ENCODE measurements at places on chromosomes 5 and 9.
A peak's percentile ranks its signal among the peaks of the same experiment; 100 is the strongest.

DNA sequence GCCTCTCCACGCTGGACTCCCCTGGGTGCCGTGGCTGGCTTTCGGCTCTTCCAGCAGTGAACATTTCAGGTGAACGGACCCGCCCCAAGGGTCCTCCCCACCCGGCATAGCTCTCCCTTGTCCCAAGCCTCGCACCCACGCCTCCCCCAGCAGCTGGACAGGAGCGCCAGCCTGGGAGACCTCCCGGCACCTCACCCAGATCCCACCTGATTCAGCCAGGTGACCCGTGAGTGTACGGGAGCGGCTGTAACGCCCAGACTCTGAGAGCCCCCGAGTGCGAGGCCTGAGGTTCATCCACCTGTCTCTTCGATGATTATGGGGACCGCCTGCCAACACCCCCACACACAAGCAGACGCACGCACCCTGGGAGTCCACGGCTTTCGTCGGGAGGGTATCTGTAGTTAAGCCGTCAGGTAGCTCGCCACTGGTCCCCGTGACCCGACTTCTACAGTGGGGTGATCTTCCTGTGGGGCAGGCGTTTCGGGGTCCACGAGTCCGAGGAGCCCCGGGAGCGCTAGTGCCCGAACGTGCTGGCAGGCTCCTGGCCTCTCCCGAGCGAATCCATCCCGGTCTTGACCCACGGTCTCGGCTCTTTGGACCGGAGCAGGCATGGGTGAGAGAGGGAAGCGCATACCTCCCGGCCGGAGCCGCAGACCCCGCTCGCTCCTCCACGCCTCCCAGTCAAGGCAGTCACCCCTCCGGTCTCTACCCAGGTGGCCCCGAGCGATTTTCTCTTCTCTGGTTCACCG is 14.9 kb downstream of the TRIM7 start:
- DNase-seq: peak; percentile 69

DNA sequence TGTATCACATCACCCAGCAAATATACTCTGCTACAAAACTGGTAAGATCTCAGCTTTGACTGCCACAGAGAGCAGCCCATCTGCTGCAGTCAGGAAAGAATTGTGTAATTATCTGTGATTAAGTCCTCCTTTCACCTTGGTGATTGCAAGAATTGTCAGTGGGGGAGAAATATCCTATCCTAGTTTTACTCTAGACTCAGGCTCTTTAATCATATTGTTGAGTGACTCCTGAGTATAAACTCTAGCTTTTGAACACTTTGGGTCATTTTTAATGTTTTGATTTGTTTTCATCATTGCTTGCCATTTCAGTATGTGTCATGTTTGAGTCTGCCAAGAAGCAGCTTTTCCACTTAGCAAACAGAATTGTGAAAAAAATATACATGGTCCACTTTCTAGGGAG is 32.1 kb downstream of the VCAN start:
- DNase-seq: no peak

DNA sequence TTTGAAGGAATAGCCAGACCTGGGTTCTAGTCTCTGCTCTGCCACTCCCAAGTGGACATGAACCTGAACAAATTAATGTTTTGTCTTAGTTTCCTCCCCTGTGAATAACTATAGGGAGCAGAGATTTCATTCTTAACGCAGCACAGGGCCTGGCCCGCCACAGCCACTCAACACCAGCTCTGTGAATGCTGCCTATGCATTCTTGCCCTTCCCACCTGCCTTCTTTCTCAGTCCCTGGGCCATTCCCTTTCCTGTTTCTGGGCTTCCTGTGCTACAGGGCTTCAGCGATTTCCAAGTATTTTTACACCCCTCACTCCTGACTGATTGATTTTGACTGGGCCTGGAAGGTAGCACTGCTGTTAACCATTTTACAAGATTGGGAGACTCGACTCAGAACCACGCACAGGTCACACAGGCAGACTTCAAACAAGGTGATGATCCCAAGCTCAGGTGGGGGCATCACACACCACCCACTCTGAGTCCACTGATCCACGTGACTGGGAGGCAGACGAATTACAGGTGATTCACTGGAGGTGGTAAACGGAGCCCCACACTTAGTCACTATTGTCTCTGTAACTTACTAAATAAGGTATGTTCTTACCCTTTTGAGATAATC is 21.4 kb downstream of the PTPN3 start:
- peak; percentile 65 for DNase-seq

DNA sequence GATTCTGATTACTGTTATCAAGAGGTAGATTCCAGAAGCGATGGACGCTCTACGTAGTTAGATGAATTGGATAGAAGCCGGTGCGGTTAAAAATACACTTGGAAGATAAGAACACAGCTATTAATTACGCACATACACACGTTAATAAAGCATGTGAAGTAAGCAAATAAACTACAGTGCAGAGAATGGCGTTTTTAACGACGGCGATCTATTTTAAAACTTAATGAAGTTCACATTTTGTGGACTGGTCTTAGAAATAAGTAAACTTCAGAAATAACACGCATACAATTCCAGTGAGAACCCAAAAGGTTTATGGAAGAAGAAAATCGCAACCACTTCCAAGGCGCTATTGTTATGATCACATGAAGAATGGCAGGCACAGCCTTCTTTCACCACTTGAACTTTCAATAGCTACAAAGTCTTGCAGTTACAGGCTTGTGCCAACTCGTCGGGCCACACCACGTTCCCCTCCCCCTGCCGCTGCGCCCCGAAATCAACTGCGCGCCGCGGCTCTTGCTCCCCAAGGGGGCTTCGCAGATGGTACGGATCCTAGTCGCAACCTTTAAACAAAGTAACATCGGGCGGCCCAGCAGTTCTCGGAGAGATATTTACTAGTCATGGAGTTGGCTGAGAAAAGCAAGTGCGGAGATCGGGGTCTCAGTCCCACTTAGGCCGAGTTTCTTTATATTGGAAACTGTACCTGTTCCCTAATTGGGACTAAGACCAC is 866 bp upstream of the SEMA6A start:
- peak; percentile 8 for DNase-seq

DNA sequence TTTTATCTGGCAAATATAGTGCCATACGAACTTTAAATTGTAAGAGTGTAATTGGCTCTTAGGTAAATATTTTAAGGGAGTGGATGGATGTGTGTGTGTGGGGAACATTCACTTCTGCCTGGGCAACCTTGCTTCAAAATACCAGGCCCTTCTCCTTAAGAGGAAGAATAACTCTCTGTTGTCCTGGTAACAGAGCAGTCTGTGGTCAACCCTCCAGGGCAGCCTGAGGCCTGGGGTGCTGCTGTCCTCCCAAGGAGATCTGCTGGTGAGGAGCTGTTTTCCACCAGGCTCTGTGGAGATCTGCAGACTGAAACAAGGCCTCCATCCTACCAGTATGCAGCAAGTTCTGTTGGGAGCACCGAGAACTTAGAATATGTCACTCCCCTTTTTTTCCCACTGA is 325.2 kb downstream of the PSAT1 start:
- no peak for DNase-seq

DNA sequence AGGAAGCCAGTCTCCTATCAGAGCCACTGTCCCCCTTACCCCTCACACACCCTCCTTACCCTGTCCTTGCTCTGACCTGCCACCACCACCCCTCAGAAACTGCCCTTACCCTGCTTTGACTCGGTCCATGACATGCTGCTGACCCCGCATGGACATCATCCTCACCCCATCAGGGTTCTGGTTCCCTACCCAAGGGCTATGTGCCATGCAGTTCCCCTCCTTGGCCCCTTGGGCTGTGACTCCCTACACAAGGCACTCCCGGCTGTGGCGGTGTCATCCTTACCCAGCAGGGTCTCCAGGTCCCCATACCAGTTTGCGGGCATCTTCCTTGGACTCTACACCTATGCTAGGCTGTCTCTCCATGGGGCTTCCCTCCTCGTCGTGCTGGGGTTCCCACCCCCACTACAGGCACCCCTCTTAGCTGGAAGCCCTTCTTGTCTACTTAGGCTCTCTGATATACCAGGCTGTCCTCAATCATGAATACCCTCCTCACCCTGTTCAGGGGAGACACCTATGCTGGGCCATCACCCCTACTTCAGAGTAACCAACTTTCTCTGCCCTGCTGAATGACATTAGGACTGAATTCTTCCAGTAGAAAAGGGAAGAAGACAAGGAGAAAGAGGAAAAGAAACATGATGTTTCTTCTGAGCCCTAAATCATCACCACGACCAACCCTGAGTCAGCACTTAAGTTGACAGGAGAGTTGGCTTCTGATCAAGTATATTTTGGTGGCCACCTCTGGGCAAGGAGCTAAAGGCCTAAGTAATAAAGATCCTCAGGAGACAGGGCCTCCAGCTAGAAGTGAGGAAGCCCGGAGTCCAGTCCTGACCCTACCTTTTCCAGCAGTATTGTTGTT is 115.2 kb downstream of the GCNT1 start:
- no peak for DNase-seq

GRCh38 chr5:123371575-123372179 is 51.5 kb downstream of the CEP120 start:
- DNase-seq: peak; percentile 13

DNA sequence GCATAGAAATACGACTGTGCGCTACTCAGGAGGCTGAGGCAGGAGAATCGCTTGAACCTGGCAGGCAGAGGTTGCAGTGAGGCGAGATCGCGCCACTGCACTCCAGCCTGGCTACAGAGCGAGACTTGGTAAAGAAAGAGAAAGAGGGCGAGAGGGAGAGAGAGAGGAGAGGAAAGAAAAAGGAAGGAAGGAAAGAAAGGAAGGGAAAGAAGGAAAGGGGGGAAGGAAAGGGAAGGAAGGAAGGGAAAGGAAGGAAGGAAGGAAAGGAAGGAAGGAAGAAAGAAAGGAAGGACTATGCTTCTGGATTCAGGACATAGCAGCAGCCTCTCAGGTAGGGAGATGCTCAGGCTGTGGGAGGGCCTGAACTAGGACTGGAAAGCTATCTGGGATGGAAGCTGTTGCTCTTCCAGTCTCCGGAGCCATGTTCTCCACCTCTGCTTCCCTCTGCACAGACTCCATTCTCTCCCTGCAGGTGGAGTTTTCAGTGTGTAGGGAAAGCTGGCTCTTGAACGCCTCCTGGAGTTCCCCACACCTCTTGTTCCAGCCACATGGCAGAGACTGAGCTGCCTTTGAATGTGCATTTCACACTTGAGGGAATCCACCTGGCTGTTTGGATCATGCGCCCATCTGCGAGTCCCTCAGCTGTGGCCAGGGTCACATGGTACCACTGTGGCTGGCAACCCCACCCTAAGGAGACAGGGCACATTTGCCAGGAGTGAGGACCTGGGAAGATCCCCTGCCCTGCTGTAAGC is 9.1 kb downstream of the SWI5 start:
- no peak for DNase-seq

DNA sequence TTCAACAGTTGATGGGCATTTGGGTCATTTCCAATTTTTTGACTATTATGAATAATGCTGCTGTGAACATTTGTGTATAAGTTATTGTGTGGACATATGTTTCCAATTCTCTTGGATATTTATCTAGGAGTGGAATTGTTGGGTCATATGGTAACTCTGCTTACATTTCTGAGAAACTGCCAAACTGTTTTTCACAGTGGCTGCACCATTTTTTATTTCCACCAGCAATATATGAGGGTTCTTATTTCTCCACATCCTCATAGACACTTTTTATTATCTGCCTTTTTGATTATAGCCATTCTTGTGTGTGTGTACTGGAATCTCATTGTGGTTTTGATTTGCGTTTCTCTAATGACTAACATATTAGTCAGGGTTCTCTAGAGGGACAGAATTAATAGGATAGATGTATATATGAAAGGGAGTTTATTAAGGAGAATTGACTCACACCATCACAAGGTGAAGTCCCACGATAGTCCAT is 14.7 kb upstream of the MED27 start:
- DNase-seq: peak; percentile 46

- DNase-seq: no peak
Measured at GRCh38 chr5:36364473-36364872, 62.8 kb upstream of the RANBP3L start.

DNA sequence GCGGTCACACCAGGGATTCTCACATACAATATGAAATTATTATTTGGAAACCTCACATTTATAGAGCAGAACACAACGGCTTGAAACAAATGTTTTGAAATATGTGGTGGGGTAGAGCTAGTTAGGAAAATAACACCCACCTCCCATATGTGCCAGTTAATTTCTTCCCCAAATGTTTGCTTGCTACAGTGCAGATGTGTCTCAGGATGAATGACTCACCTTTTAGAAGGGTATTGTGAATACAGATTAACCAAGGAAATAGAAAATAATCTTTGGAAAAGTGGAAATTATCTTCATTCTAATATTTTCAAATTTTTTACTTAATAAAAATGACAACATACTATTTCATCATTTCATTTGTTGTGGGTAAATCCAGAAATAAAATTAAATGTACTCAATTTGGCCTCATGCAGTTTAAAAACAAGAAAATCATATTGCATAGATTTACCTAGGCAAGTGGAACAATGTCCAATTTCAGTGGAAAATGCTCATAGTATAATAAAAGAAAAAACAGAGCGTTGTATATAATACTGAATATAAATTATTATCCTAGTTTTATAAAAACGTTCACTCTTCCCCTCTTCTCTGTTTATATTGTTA is 39.3 kb upstream of the RICTOR start:
- DNase-seq: no peak

GRCh38 chr9:126411225-126411947 is 84.8 kb downstream of the MVB12B start:
- peak; percentile 37 for DNase-seq

GRCh38 chr9:98256756-98257155 is 1.3 kb upstream of the TBC1D2 start:
- peak; percentile 39 for DNase-seq

- no peak for DNase-seq
Measured at GRCh38 chr9:33197279-33198152, 30.4 kb upstream of the B4GALT1 start.

DNA sequence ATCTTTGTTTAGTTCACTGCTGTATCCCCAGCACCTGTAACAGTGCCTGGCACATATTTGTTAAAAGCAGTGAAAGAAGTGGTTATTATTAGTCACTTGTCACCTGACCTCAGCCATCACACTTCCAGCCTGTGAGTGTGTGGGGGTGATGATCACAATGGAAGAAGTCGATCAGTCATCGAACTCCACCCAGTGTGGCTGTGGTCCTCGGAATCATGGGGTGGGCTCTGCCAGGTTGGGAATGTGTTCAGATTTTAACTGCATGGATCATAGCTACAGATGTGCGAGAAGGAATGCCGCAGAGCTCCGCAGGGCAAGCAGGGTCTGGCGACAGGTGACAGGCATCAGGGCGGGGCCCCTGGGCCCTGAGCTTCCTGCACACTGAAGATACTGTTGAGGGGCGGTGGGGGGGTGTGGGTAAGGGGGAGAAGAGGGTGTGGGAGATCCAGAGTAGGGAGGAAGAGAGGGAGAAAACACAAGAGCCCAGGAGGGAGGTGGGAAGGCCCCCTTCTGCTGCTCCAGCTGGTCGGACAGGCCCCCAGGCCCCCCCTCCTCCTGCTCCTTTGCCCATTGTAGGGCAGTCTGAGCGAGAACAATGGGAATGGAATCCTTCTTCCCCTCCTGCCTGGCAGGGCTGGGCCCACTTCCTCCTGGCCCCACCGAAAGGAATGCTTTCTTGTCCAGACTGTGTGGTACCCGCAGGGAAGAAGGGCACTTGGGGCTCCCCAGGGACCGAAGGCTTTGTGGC is 89.6 kb downstream of the SPRY4 start:
- peak; percentile 90 for DNase-seq

DNA sequence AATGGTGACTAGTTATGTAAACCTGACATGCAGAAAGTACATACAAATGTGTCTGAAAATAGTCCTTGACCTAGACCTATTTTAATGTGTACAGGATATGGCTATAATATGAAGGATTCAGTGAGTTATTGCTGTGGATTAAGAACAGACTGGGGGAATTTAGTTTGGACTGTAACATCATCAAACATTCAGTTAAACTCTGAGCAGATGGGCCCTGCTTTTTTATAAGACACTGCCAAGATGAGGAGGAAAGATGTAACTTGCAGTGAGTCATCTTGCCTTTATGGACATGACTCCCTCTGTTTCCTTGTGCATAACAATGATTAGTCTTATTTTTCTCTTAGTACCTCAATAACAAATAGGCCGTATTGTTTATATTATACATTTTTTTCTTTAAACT is 12.2 kb downstream of the PPP3R2 start:
- DNase-seq: no peak
